ENCODE measurements at places on chromosomes 16 and 17.

- DNase-seq, result no peak
Observed at GRCh38 chr16:68287276-68288251, 23.2 kb downstream of the SLC7A6OS start.

DNA sequence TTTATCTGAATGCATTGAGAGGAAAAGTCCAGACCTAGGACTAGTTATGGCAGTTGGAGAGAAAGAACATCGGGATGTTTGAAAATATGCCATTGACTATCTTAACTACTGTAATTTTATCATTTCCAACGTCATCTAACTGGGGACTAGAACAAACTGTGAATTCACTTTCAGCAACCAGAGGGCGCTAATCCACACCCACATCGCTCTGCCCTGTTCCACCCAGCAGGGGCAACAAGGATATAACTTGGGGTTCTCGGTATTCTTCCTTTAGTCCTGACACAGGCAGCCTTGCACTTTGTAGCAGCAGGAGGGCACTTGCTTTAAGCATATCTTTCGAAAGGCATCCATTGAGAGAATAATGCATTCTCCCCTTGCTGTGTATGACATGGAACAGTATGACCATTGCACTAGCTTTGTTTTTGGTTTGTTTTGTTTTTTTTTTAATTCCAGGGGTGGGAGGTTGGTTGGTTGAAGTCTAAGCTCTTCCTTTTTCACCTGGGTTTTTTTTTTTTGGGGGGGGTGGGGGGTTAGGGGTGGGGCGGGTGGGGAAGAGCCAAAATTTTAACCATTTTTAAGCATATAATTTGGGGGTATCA lies 31.5 kb downstream of the SIAH1 start:
- peak; percentile 43 for DNase-seq

GRCh38 chr16:87421003-87421912 lies 29.1 kb downstream of the MAP1LC3B start:
- no peak for DNase-seq

GRCh38 chr17:32335687-32336086 lies 6.3 kb downstream of the C17orf75 start:
- no peak for DNase-seq

- DNase-seq, result no peak
Observed at GRCh38 chr17:7312432-7313087, 2.6 kb downstream of the GPS2 start.

DNA sequence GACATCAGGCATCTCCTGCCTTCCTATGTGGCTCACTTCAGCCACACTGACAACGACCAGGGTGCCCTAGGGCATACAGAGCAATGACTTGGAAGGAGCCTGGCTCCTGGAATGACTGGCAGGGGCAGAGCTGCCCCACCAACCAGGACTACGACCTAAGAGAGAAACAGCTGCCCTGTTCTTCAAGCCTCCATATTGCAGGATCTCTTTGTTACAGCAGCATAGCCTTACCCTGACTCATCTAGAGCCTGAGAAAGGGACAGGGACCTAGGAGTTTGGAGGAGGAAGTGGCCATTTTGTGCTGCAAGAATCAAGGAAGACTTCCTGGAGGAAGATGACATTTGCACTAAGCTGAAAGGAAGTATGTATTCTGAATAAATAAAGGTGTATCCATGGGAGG lies 49.6 kb downstream of the GSG1L start:
- no peak for DNase-seq

- DNase-seq, result no peak
Observed at GRCh38 chr16:16037521-16037920, 88.1 kb downstream of the ABCC1 start.

DNA sequence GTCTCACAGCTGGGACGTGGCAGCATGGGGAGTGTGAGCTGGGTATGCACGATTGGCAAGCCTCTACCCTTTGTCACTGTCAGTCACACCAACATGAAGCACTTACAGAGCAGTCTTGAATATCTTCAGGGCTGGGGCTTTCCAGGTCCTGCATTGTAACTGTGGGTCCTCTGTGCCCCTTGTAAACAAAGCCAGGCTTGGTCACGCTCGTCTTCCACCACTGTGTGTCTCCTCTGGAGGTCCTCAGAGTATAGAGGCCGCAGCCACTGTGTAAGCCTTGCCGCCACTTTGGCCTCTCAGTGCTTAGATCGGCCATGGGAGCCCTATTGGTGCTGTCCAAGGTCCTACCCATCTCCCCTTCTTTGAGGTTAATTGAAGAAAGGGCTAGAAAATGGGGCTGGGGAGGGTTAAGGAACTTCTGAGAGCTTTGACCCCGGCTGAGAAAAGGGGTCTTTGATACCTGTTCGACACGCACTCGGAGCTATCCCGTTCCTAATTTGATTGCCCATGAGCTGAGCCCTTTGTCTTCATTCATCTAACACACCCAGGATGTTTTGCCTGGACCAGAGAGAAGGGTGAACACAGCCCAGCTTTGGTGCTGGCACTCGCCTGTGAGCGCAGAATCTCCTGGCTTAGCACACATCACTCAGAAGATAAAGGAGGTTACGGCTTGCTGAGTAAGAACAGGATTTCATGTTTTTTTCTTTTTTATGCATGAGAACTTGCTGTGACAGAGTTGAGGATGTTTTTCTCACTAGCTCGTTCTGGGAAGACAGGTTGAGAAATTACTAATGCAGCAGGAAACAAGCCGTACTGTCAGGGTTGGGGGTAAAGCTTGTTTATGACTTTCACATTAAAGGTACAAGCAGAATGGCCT lies 267.9 kb downstream of the CPPED1 start:
- no peak for DNase-seq

GRCh38 chr17:73571511-73572130 lies 72.6 kb downstream of the SDK2 start:
- no peak for DNase-seq

DNA sequence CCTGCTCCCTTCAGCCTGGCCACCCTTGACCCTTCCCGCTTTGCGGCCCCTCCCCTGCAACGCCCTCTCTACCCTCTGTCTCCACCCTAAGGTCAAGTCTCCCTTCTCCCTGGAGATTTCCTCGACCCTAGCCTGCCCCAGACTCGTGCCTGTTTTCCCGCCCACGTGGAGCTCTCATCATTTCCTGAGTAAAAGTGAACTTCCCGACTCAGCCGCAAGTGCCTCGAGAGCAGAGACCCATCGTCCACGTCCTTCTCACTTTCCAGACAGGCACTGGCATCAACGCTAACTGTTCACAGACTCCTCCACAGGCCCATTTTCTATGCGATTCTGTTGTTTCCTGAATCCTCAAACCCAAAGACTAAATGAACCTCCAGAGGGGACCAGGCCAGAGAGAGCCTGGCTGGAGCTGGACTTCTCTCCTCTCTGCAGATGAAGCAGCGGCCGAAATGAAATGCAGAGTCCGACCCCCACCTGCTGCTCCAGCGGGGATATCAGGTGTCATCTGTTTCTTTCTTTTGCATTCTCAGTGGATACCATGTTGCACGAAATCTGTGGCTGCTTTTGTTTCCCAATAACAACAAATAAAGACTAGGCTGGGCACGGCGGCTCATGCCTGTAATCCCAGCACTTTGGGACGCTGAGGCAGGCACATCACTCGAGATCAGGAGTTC lies 52.5 kb downstream of the RTN4RL1 start:
- DNase-seq, result no peak

DNA sequence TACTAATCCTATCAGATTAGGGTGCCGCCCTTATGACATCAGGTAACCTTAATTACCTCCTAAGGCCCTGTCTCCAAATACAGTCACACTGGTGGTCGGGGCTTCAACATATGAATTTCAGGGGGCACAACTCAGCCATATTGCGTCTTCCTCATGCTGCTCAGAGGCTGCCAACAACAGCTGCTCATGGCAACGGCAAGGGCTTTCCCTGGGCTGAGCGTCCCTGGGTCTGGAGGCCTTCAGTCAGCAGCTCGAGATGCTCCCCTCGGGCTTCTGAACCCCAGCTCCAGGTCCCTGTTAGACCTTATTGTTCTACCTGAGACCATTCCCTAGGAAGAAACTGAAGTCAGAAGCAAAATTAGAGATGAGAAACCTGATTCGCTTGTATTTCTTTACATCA lies 157.2 kb downstream of the TMEM132E start:
- DNase-seq, result no peak

DNA sequence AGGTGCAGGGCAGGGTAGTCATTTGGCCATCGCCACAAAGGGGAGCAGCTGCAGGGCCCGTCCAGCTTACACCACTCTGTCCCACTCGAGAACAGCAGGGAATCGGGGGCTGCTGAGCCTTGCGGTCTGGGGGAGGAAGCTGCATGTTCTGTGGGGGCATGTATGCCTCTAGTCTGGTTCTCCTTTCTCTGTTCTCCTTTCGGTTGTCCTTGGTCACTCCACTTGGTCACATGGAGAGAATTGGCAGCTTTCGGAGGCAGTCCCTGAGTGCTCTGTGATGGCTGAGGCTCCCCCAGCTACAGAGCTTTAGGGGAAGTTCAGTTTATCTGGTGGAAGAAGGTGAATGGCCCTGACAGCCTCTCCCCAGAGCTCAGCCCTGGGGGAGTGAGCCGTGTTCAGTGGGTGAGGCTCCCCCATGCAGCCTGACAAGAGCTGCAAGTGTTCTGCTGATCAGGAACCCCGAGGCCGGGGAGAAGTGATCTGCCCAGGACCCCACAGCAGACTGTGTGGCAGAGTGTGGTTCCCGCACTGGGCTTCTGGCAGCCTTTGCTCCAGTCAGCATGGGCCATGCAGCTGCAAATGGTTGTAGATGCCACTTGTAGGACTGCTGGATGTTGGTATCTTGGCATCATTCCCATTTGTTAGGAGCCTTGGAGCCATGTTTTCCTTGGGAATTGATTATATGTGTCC lies 22.3 kb upstream of the SMPD3 start:
- DNase-seq, result no peak

DNA sequence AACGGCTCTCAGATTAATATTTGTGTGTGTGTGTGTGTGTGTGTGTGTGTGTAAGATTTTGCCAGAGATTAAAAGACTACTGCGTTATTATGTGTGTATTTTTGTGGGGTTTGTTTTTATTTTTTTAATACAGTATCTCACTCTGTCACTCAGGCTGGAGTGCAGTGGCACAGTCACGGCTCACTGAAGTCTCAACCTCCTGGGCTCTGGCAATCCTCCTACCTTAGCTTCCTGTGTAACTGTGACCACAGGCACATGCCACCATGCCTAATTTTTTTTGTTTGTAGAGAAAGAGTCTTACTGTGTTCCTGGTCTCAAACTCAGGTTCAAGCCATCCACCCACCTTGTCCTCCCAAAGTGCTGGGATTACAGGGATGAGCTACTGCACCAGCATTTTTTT lies 87.2 kb downstream of the CYB561 start:
- DNase-seq, result no peak

GRCh38 chr17:82297280-82297713 lies 20.1 kb downstream of the CD7 start:
- no peak for DNase-seq

DNA sequence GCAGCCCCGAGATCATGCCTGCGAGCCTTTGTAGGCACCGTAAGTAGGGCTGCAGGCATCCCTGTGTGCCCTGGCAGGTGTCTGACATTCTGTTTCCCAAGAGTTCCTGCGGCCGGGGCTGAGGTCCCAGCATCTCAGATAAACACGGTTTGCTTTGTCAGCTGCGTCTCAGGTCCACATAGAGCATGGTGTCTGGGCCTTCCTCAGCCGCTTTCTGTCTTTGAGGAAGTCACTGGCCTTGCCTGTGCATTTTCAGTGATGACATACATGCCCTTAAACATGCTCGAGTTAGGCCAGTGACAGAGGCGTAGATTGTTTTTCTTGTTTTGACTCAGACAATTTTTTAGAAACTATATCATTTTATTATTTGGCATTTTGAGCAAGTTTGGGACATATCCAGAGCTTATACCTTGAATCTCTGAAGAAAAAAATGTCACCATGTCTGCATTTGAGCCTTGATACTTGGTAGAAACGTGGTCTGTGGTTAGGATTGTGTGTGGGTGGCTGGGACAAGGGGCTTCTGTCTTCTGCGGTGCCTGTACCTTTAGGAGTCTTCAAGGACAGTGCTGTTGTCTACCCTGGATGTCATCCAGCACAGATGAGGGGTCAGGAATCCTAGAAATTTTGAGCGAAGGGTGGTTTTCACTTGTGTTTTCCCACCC lies 105.8 kb downstream of the SNX29 start:
- no peak for DNase-seq

DNA sequence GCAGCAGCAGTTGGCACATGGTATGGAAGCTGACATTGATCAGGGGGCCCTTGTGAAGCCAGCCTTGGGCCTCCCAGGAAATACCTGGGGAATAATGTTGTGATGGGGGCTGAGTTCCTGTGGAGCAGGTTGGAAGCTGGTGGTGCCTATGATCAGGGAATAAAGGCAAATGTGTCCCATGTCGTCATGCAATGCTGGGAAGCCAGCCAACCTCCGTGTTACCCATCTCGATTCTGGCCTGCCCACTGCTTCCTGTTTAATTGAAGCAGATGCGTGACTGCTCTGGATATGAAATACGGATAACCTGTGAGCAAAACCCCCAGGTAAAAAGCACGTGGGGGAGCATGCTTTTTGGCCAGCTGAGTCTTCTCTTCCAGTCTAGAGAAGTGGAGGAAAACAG lies 580.4 kb upstream of the HSBP1 start:
- peak; percentile 40 for DNase-seq

- no peak for DNase-seq
Observed at GRCh38 chr16:12646098-12646489, 157.6 kb downstream of the CPPED1 start.

DNA sequence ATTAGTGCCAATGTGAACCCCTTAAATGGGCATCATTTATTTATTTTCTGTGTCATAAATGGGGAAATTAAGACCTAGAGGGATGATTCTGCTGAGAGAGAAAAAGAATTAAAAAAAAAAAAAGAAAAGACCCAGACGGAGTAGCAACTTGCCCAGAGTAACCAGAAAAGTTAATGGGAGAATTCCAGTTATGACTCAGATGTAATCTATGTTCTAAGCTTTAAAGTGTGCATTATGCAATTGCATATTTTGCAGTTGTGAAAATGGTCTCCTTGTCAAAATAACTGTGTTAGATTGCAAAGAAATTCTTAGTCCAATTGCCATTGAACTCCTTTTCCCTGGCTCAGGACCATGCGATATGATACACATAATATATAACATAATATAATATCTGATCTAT lies 38.6 kb upstream of the TBX2 start:
- DNase-seq, result no peak

DNA sequence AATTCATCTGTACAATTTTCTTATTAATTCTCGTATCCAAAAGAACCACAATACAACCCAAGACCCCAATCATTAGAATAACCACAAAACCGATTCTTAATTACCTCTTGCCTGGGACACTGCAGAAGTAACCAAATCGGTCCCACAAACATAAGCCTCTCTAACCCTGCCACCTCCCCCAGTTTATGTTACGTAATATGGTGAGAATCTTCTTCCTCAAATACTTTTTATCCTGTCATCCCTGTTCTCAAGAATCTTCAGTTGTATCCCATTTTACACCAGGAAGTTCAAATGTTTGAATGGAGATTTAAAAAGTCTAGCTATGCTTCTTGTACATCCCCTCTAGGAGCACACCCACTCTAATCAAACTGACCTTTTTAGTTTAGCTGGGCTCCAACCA lies 269.3 kb upstream of the TBX2 start:
- no peak for DNase-seq
